ENCODE measurements at places on chromosomes 7 and 10.

DNA sequence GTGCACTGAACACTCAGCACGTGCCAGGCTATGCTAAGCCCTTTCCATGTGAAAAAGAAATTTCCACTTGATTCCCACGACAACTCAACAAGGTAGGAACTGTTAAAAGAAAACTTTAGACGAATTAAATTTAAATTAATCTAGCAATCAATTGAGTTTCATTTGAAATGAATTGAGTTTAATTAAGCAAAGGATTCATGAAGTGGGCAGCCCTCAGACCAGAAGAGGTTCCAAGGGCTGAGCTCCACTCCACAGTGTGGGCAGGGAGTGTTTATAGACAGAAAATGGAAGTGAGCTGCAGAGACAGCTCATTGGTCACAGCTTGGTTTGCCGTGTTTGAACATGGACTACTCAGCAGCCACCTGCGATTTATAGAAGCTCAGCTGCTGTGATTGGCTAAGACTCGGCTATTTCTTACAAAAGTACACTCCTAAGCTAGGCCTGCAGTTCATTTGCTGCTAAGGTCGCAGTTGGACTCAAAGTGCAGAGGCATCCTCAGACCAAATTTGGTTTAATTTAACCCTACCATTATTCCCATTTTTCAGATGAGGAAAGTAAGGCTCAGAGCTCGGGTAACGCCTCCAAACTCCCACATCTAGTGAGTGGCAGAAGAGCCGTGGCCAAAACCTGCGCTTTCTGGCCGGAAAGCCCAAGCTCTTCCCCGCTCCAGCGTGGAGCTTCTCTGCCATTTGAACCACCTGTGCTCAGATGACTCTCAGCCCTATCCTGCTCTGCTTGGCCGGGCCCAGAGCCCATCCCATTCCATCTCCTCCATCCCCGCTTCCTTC, 24.9 kb downstream of the CALML3 start:
- DNase-seq, result no peak

- no peak for DNase-seq
Measured at GRCh38 chr10:101781984-101782810, 1.0 kb downstream of the NPM3 start.

GRCh38 chr10:73866621-73867020, 7.7 kb downstream of the CAMK2G start:
- DNase-seq, result no peak

GRCh38 chr7:96311967-96312366, 9.9 kb downstream of the SLC25A13 start:
- no peak for DNase-seq

GRCh38 chr7:51055039-51055840, 261.4 kb downstream of the COBL start:
- no peak for DNase-seq

DNA sequence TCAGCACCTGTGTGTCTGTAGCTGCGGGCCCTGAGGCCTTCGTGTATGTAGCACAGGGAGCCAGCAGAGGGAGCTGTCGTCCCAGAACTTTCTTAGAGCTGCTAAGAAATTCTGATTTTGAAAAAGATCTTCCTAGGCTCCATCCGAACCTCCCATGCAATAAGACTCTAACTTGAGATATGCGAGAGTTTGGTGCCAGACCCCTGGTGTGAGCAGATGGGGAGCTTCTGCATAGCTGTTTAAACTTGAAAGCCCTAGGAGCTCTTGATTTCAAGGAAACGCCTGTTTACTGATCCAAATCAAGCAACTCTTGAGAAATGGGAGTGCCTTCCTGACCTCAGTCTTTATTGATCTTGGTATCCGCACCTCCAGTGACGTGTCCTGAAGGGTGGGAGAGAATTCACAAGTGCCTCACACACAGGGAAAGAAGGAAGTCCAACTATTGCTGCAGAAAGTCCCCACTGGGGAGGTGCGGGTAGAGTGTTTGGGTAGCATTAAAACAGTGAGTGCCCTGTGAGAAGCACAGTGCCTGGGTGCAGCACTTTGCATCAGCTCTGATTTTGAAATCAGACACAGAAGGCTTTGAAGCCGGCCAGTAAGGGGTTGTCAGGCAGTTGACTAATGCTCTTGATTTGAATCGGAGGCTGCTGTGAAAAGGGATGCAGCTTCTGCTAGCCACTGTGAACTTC, 66.4 kb upstream of the STRIP2 start:
- DNase-seq, result peak; percentile 66

DNA sequence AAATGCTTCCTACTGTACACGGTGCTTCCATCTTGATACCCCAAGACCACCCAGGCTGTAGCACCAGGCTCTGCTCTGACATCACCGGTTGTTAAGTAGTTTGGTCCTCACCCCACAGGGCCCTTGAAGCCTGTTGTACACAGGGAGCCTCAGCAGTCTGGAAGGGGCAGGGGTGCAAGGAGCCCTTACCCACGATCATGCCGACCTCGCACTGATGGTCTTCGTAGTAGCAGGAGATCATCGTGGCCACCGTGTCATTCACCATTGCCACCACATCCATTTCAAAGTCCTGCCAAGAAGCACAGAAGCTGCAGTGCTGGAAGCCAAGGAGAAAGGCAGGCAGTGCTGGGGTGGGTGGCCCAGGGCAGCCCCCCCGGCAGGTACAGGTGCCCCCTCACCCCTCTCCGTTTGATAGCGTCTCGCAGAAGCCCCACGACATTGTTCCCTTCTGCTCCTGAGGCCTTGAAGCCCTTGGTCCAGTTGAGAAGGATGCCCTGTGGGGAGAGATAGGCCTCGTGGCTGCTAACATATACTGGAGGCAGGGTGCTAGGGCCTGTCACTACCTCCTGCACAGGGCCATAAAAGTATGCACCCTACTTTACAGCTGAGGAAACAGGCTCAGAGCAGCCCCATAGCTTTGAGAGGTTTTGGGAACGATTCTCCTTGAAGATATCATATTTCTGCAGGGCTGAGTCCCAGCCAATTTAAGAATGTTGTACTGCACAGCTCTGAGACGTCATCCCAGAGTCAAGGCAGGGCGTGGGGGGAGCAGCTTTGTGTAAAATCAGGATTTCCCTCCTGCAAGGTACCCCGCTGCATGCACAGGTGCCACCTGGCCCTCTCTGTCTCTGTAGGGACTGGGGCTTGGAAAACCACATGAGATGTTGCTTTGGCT, 8.7 kb upstream of the MYL7 start:
- no peak for DNase-seq

- DNase-seq, result no peak
Measured at GRCh38 chr10:78296785-78297184, 263.1 kb downstream of the RPS24 start.

- DNase-seq, result peak; percentile 9
Measured at GRCh38 chr10:88670497-88670896, 6.3 kb downstream of the LIPF start.

- DNase-seq, result no peak
Measured at GRCh38 chr10:101777619-101778145, 1.8 kb upstream of the FGF8 start.

GRCh38 chr7:150756858-150757257, 19.6 kb downstream of the GIMAP5 start:
- DNase-seq, result no peak

GRCh38 chr10:96524741-96525140, 11.0 kb upstream of the TLL2 start:
- DNase-seq, result no peak

DNA sequence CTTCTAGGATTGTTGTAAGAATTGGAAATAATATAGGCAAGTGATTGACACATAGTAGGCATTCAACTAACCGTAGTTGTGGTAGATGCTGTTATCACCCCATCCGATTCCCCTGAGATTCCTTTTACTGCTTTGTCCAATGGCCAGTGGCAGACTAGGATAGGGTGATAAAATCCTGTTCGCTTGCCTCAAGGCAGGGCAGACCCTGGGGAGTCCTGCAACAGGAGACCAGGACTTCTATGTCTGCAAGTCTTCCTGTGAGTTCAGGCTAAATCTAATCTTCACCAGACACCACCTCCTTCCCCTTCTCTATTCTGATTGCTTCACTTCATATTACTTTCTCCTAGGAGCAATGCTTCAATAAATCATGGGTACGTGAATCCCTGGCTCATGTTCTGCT, 42.8 kb upstream of the CREB5 start:
- DNase-seq, result no peak

GRCh38 chr7:128098629-128099028, 67.4 kb upstream of the LRRC4 start:
- no peak for DNase-seq

DNA sequence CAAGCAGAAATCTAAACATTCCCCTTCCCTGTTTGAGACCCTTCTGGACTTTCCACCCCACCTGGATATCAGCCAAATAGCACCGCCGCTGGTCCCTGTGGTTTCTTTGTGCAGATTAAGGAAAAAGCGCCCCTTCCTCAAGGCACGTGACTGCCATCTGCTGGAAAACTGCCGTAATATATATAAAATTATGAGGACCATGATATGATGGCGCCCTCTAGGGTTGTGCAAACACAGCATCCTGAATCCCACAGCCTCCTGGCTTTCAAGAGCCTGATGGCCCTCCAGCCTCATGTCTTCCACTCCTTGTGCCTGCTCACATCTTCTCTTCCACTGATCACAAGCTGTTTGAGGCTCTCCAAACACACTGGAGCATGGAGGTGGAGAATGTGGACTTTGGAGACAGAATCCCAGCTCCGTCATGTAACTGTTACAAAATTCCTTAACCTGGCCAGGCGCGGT, 121.3 kb downstream of the MYL10 start:
- no peak for DNase-seq

GRCh38 chr10:88194041-88194887, 330.8 kb downstream of the PTEN start:
- peak; percentile 4 for DNase-seq

DNA sequence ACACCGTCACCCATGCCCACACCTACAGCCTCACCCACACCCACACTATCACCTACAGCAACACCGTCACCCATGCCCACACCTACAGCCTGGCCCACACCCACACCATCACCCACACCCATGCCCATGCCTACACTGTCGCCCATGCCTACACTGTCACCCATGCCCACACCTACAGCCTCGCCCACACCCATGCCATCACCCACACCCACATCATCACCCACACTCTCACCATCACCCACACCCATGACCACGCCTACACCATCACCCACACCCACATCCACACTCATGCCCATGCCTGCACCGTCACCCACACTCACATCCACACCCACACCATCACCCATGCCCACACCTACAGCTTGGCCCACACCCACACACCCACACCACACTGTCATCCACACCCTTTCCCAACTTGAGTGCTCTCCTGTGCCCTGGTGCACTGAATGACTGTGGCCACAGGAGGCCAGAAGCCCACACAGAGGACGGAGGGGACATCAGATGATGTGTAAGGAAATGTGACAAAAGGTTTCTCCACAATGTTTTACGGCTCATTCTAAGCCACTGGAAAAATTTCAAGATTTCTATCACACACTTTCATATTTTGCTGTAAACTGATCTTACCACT, 153.3 kb downstream of the WDR37 start:
- DNase-seq, result no peak

- no peak for DNase-seq
Measured at GRCh38 chr10:21061982-21062381, 164.9 kb upstream of the NEBL start.

- DNase-seq, result no peak
Measured at GRCh38 chr10:91758303-91759146, 39.7 kb upstream of the TNKS2 start.

DNA sequence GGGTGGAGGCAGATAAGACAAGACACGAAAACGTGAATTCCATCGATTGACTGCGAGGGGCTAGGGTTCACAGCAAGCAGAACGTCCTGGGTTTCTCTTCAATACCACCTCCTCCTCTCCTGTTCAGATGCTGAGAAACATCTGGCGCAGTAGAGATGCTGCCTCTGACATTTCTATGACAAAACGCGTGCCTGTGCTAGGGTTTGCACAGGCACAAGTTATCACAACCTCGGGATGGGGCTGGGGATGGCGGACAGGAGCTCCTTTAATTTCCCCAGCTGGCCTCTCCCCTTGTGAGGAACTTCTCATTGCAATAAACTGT, 99.8 kb upstream of the SVIL start:
- DNase-seq, result no peak

DNA sequence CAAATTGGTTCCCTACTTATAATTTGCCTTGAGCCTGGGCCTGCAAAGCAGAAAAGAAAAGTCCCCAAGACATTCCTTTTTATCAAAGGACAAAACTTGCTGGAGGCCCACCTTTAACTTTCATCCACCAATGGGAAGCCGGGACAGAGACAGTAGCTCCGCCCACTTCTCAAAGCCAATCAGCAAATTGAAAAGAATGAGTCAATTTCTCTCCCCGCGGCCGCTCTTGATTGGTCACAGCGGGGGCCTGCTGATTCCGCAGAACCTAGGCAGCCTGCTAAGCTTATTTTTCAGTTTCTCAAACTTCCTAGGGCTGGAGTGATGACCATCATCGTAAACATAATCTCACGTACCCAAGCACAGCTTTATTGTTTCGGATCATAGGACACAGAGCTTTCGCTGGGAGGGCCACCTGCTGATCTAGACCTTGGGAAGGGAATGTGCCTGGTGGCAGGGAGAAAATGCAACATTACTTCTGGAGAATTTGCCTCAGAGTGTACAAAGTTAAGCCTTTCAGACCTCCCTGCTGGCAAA, at the start of gene SLC13A4:
TSS of gene SLC13A4 (minus strand) at position 51 of the 534 bp plus-strand sequence. CDS start 690 bp downstream, outside the sequence.
- DNase-seq, result no peak

DNA sequence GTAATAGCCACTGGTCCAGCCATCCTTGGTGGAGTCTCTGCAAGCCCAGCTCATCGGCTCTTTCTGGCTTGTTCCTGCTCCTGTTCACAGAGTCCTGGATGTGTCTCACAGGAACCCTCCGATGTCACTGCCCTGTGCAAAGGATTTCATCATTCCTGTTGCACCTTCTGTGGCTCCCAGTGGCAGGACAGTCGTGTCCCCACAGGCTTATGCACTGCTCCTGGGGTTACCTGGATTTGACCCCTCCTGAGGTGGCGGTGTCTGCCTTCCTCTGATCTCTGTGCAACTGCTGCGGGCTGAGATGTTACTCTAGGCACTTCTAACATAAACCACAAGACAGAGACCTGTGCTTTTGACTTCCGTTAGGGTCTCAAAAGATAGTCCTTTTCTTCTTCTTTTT, 30.6 kb downstream of the APBB1IP start:
- DNase-seq, result no peak

- DNase-seq, result no peak
Measured at GRCh38 chr10:99673492-99673891, 14.2 kb downstream of the ENTPD7 start.

DNA sequence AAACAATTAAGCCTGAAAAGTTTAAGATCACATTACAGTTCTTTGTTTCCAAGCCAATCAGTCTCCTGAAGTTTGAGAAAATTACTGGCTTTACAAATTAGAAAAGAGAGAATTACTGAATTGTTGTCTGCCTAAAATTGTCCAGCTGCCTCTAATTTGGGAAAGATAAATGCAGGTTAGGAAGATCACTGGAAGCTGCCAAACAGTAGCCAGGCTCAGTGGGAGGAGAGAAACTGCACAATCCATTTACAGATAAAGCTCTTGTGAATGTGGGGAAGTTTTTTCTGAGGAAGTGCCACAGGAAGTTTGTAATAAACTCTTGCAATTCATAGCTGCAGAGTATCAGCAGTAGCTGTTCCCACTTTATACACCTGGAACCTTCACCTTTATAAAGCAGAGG, 100.7 kb downstream of the IQUB start:
- DNase-seq, result no peak
